ENCODE measurements at places on chromosomes 13 and 19.
A peak's percentile ranks its signal among the peaks of the same experiment; 100 is the strongest.

GRCh38 chr13:22644941-22645340, 535.8 kb upstream of the SGCG start:
- DNase-seq = no peak

- no peak for DNase-seq
These were observed at the start of gene CBLC for GRCh38 chr19:44777715-44778347. TSS of gene CBLC (plus strand) at chr19:44777890. CDS start at chr19:44777932, 42 bp downstream.

DNA sequence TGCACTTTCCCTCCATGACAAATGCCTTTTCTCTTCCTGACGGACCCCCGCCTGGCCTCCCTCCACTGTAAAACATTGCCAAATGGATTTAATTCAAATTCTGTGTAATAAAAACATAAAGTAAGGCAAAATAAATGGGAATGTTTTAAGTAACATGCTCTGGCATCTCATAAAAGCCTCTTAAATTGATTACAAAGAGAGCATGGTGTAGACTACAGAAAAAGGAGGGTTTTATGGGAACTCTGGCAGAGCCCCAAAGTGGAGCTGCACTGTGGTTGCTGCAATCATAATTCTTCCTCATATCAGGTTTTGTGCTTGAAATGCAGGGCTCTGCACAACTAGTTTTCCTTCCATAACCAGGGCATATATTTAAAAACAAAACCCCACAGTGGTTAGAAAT, 44.3 kb upstream of the SIAH3 start:
- no peak for DNase-seq

DNA sequence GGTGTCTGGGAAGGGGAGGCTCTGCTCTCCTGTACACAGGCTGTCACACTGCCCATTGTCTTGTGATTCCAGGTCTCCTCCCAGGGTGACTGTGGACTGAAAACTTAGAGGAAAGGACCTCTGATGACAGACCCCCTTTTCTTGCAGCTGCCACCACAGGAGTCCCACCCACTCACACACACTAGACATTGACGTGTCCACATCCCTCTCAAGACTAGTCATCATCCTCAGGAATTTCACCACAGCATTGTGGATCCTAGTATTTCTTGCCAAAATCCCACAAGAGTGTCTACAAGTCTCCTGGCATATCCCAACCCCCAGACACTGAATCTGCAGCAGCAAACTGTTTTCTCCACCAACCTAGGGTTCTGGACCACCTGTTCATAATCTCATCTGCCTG, 5.3 kb downstream of the ZNF85 start:
- no peak for DNase-seq

GRCh38 chr13:41236369-41236768, 27.0 kb downstream of the MTRF1 start:
- no peak for DNase-seq

GRCh38 chr13:55091172-55091571, 2049.5 kb upstream of the PRR20A start:
- DNase-seq = no peak

- DNase-seq = peak; percentile 86
These were observed 47.4 kb upstream of the RCBTB2 start for GRCh38 chr13:48580185-48580803.

GRCh38 chr19:29715701-29716581, 880 bp upstream of the C19orf12 start:
- DNase-seq = no peak

DNA sequence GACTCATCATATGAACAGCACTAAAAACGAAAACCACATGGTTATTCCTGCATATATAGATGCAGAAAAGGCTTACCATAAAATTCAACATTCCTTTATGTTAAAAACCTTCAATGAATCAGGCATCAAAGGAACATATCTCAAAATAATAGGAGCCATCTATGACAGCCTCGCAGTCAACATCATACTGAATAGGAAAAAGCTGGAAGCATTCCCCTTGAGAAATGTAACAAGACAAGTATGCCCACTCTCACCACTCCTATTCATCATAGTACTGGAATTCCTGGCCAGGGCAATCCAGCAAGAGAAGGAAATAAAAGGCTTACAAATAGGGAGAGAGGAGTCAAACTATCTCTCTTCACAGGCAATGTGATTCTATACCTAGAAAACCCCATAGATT, 179.6 kb upstream of the HTR2A start:
- DNase-seq = no peak

DNA sequence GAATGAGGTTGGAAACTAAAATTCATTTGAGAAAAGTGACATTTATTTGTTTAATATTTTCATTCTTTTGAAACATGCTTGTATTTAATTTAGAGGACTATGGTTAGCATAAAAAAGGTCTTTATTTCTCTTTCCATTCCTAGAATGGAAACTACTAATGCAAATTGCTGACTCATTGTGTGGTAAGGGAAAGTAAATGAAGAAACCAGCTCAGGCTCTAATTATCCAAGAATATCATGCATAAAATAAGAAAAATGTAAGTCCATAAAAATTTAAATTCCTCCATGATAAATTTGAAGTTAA, 777.0 kb upstream of the SLITRK1 start:
- no peak for DNase-seq

GRCh38 chr13:28636677-28637317, 22.1 kb upstream of the POMP start:
- peak; percentile 66 for DNase-seq

Measured in activated CD8-positive, alpha-beta memory T cell treated with anti-CD3 and anti-CD28 coated beads for 24 hours (primary cell).